Kidney epithelial cell (primary cell): ENCODE measurements at places on chromosomes 5 and 9. TPM values are rescaled to one million over a fixed set of nuclear protein-coding genes. Genes with fewer than 3 reads are reported as not detected.

LCN12 gene
- 1.2 TPM in 1 of 2 replicates, not detected in the other for total RNA-seq

QRFP gene
- total RNA-seq, result not detected in 2 replicates

PCDHB13 gene
- total RNA-seq, result 1.9 and 3.1 TPM in 2 replicates

DNAJC25 gene
- 5.7 and 8.1 TPM in 2 replicates for total RNA-seq

ADGRD2 gene
- not detected in 2 replicates for total RNA-seq

SPINK6 gene
- not detected in 2 replicates for total RNA-seq

CTXN3 gene
- not detected in 2 replicates for total RNA-seq

NHP2 gene
- total RNA-seq, result 454 and 476 TPM in 2 replicates

MOB3B gene
- total RNA-seq, result 1.4 and 1.9 TPM in 2 replicates

GGTA1 gene
- not detected in 2 replicates for total RNA-seq

CTNND2 gene
- total RNA-seq, result 0.29 and 0.34 TPM in 2 replicates

SH3PXD2B gene
- 57.4 and 62.4 TPM in 2 replicates for total RNA-seq

SLC6A19 gene
- total RNA-seq, result not detected in 2 replicates

ROPN1L gene
- total RNA-seq, result 0.21 TPM in 1 of 2 replicates, not detected in the other

ZNF79 gene
- 5.1 and 5.7 TPM in 2 replicates for total RNA-seq

S100Z gene
- not detected in 2 replicates for total RNA-seq

PCDHGA10 gene
- 5.5 and 6.0 TPM in 2 replicates for total RNA-seq

BTNL3 gene
- not detected in 2 replicates for total RNA-seq

CLIC3 gene
- total RNA-seq, result 0.75 TPM in 1 of 2 replicates, not detected in the other

STPG3 gene
- not detected in 2 replicates for total RNA-seq

TMEM203 gene
- 39.2 and 40.3 TPM in 2 replicates for total RNA-seq

TSPAN17 gene
- 53.9 and 65.4 TPM in 2 replicates for total RNA-seq

ARL15 gene
- 9.7 and 12.0 TPM in 2 replicates for total RNA-seq

KIF4B gene
- not detected in 2 replicates for total RNA-seq

GLRA1 gene
- total RNA-seq, result not detected in 2 replicates

DNAI1 gene
- not detected in 2 replicates for total RNA-seq
